RPMI7951 (cell line): ENCODE measurements at places on chromosomes 1 and 21.

- peak; percentile 97 for DNase-seq
These were observed 28.5 kb downstream of the ECE1 start for GRCh38 chr1:21261551-21262292.

DNA sequence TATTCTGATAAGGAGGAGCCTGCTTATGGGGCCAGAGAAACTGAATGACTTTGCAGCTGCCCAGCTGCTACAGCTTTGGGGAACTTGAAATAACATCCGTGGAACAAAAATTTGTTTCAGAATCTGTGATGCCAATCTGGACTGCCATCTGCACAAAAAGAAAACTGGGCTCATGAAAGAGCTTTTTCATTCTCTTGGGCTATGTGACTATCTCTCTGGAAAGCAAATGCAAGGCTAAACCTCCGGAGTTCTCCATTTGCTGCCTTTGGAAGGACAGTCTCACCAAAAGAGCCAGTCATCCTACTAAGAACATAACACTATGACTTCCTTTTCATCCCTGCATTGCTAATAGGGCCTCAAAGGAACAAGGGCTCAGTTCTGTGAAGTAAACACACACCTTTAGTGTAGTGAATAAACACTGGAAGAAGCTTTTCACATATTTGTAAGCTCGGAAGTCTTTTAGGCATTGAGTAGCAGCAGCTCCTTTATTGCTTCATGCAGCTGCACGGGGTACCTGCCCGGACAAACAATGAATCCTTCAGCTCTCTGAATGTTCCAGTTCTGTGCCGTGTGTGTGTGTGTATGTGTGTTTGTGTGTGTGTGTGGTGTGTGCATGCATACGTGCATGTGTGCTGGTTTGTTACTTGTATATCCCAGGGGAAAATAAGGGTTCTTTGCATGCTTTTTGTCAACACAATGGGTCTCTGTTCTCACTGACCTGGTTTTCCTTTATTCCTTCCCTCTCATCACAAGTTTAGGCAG, 255.5 kb upstream of the SGIP1 start:
- peak; percentile 51 for DNase-seq

DNA sequence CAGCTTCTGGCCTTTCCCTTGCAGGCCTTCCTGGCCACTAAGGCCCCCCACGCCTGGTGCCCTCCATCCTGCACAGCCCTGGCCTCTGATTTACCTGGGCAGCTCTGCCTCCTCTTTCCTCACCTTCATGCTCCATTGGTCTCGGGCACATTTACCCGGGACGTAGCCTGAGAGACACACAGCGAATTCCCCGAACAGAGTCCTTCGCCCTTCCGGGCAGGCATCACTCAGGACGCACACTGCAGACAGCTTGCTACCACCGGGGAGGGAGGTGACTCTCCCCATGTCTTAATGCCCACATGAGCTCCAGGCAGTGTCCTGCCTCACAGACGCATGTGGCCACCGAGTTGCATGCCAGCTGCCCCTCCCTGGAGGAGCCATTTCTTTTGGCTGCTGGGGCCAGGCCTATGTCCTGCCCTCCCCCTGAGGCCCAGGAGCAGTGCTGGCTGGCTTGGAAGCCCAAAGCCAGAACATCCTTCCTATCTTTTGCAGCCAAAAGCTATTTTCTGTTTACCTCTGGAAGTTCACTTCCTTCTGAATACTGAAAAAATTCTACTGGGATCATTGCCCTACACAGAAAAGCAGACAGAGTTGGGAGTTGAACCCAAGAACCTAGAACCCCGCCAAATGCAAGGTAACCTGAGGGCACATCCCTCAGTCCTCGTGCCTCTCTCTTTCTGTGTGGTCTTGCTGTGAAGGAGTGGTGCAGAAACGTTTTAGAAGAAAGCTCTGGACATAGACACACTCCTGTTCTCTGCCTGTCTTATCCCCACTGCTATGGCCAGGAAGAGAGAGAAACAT, 209.5 kb downstream of the TOMM20 start:
- peak; percentile 17 for DNase-seq

DNA sequence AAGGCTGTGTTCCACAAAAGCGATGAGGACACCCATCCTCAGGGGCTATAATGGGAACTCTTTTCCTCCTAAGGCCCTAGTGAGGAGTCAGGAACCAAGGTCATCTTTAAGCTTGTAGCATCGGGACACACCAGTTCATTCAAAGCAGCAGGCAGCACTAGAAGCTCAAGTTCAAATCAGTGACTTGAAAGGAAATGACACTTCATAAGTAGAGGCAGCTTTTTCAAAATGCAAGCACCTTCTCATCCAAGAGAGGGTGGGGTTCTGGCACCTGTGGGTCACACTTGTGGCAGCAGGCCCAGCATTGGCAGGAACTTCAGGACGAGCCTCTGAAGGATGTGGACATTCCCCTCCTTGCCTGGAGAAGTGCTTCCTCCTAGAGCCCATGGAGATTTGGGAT, 496.3 kb downstream of the KIF26B start:
- no peak for DNase-seq

DNA sequence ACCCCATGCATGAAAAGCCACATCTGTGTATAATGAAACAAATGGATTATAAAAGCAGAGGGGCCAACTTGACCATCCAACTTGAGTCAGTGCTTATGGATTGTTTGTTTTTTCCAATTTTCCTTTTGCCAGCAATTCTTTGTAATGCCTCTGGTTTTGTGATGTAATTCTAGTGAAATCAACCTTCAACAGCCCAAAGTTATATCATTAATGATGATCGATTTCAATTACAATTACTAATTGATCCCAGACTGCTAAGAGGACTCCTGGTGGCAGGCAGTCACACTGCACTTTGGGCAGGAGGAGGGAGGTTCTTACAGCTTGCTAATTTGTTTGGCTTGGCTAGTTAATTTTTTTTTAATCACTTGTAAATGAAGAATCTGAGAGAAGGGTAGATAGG, 552.3 kb downstream of the NUF2 start:
- DNase-seq, result no peak

GRCh38 chr1:218494449-218494852, 149.3 kb downstream of the TGFB2 start:
- DNase-seq, result no peak

DNA sequence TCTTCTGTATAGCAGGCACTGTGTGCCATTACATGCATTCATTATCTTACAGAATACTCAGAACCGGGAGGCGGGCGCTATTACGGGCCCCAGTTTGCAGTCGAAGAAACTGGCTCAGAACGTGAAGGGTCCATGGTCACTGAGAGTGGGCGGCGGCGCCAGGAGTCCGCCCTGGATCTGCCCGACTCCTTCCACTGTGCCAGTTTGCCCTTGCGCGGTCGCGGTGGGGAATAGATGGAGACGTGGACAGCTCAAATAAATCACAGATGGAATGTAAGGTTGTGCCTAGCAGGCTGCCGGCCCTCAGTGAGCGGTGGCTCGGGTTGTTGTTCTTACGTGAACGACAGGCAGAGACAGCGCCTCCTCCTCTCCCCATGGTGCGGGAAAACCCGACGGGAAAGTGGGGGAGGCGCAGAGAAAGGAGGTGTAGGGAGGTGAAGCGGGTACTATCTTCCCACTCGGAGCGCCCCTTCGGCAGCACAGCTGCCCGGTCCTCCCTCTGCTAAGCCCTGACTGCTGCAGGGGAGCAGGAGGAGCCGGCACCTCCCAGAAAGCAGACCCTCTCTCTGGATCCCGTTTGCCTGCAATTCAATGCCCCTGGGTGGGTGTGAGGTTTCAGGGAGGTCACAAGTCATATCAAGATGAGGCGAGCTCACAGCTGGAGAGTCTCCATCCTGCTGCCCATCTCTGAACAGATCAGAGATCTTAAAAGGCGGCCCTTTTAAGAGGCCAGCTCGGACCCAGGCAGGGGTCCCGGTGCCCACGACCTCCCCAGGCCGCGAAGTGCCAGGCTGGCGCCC, 1.1 kb downstream of the COL9A2 start:
- DNase-seq, result peak; percentile 21

DNA sequence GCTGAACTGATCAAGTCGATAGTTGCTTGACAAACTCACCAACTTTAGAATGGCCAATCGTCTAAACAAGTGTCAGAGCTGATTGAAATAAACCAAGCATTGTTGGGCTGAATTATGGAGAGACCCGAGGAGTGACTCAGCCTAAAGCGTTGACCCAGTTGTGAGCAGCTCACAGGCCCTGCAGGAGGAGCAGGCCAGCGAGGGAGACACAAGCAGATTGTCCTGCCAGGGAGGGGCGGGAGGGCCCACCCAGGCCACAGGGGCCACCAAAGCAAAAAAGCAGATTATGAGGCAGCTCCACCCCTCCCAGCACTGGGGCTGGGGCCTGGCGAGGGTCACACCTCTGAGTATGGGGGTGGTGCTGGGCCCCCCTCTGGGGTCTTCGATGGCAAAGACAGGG, 10.1 kb upstream of the MATN1 start:
- peak; percentile 85 for DNase-seq

- no peak for DNase-seq
These were observed 320.2 kb upstream of the NFIA start for GRCh38 chr1:60762176-60762575.

DNA sequence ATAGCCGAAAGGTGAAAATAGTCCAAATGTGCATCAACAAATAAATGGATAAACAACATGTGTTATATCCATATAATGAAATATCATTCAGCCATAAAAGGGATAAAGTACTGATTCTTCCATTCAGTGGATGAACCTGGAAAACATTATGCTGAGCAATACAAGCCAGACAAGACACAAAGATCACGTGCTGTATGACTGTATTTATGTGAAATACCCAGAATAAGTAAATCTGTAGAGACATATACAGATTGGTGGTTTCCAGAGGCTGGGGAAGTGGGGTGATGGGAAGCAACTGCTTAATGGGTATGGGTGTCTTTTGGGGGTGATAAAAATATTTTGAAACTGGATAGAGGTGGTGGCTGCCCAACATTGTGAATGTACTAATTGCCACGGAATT, 13.3 kb upstream of the GSTM4 start:
- DNase-seq, result no peak

GRCh38 chr1:26387447-26387846, 14.9 kb upstream of the ZNF683 start:
- DNase-seq, result peak; percentile 76

DNA sequence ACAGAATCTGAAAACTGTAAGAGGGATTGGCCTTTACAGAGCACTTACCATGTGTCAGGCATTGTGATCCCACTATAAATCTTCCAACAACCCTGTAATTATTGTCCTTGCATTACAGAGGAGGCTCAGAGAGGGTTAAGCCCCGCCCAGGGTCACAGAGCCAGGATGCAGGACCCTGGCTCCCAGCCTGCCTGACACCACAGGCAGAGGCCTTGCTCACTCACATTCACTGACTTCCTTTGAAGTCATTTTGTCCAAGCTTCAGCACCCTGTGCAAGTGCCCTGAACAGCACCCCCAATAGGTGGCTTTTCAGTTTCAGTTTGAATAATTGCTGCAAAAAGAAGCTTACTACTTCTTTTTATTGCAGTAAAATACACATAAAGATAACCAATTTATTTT, 256.8 kb upstream of the NFIA start:
- no peak for DNase-seq

DNA sequence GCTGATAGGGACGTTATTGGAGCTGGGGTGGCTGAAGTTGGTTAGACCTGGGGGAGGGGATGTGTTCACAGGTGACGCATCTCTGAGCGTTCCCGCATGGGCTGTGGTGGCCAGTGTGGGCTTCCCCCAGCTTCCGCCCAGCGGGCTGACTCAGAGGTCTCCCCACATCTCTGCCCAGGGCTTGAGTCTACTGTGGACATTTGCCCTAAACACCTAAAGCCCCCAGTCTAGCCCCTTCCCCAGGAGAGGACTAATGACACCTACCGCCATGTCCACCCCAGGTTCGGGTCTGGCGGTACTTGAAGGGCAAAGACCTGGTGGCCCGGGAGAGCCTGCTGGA, 2.0 kb downstream of the AGRN start:
- DNase-seq, result peak; percentile 79

DNA sequence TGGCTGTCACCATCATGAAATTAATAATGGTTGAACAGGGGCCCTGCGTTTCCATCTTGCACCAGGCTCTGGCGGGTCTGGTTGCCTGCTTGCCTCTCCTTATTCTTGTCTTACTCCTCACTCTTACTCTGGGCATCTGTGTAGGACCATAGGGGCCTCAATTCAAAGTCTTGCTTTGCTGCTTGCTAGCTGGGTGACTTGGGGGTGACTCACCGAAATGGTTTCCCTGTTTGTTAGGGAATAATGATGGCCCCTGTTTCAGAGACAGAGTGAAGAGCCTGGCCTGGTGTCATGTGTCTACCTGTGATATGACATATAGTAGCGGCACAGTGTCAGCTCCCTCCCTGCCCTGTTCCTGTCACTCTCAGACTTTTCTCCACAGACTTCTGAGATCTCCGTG, 24.6 kb downstream of the KCNC4 start:
- DNase-seq, result peak; percentile 40

GRCh38 chr1:221877311-221877710, 135.4 kb upstream of the DUSP10 start:
- no peak for DNase-seq

GRCh38 chr1:89746424-89747149, 74.2 kb upstream of the LRRC8D start:
- DNase-seq, result no peak

- no peak for DNase-seq
These were observed 51.5 kb downstream of the DMRTA2 start for GRCh38 chr1:50371749-50372148.

- peak; percentile 68 for DNase-seq
These were observed 39.0 kb upstream of the F3 start for GRCh38 chr1:94580367-94581115.

DNA sequence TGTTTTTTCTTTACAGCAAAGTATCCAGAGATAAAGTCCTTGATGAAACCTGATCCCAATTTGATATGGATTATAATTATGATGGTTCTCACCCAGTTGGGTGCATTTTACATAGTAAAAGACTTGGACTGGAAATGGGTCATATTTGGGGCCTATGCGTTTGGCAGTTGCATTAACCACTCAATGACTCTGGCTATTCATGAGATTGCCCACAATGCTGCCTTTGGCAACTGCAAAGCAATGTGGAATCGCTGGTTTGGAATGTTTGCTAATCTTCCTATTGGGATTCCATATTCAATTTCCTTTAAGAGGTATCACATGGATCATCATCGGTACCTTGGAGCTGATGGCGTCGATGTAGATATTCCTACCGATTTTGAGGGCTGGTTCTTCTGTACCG, 6.5 kb downstream of the DEGS1 start:
- no peak for DNase-seq

- no peak for DNase-seq
These were observed 28.4 kb upstream of the PADI1 start for GRCh38 chr1:17176306-17177061.

- no peak for DNase-seq
These were observed 1.1 kb downstream of the F5 start for GRCh38 chr1:169585181-169585580.

DNA sequence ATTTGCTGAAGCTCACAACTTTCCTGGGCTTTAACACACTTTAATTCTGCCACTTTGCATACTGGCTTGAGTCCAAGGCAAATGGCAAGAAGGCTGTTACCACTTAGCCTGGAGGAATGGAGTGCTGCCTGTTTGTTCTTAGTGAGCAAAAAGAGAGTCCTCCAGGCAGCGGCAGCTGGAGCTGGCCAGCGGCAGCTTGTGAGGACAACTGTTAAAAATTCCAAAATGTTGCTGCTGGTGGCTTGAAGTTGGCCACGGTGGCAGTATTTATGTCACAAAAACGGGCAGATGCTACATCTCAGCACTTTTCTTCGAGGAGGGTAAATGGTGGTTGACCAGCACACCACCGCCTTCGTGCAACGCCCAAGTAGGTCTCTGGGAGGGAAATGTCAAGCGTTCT, 27.3 kb downstream of the STPG1 start:
- DNase-seq, result peak; percentile 52
